HL-60 (cell line): ENCODE measurements at places on chromosomes 11 and 22.

DNA sequence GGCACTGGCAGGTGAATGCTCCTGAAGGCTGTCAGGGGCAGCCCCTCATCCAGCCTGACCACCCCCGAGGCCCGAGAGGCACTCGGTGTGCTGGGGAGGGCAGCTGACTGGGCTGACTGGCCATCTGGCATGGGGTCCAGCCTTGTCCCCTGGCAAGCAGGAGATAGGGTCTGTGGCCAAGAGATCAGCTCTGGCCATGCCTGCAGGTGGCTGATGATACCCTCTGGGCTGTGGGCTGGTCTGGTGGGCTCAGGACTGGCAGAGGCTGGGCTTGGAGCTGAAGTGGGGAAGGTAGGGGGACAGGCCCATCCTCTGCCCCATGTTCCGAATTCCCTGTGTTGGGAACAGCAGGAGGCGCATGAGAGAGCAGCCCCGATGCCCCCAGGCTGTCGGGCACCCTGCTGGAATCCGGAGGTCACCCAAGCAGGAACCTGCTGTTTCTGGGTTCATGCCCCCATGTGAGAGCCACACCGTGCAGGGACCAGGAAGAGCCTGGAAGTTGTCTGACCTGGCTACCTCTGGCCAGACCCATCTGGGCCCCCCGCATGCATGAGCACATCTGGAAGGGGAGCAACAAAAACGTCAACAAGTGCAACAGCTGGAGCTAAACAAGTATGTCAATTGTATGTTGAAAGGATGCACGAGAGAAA lies 527.0 kb downstream of the TBC1D22A start:
- no peak for DNase-seq

- DNase-seq, result no peak
These were observed 12.7 kb downstream of the GTPBP1 start for GRCh38 chr22:38718414-38718813.

DNA sequence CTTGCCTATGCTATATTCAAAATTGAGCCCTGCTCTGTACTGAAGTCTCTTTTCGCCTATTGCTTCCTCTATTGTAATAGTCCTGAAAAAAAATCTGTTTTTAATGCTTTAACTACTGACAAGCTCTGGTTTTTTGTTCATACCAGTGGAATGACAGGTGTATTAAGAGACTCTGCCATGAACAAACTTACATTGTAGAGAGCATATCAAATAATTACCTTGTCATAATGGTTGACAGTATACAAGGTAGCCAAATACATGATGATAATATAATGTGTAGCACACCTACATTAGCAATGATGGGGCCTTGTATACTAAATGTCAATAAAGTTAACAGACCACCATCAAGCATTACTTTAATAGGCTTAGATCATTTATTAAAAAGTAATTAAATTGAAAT lies 175.0 kb downstream of the DYNC2H1 start:
- no peak for DNase-seq

DNA sequence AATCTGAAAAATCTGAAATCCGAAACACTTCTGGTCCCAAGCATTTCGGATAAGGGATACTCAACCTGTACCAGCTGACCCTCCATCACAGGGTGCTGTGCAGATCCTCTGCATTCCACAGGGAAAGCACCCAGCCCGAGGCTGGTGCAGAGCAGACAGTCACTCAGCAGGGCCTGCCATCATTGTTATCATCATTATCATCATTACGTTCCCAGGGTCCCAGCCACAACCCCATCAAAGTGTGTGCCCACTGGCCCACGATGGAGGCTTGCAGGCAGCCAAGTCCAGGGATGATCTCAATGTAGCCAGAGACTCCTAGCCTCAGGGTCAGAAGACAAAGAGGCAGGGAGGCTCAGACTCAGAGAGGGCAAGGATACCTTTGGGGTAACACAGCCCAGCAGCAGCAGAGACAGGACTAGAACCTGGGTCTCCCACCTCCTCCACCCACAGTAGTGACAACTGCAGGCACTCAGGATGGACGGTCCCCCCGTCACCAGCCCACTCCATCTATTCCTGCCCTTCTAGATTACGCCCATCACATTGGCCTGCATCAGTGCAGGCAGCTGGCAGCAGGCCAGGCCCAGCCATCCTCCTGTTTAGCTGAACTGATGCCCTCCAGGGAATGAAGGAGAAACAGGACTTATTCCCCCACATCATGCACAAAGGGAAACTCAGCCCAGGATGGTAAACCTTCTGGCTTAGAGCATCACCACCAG lies 10.3 kb downstream of the GAL3ST1 start:
- DNase-seq, result no peak

DNA sequence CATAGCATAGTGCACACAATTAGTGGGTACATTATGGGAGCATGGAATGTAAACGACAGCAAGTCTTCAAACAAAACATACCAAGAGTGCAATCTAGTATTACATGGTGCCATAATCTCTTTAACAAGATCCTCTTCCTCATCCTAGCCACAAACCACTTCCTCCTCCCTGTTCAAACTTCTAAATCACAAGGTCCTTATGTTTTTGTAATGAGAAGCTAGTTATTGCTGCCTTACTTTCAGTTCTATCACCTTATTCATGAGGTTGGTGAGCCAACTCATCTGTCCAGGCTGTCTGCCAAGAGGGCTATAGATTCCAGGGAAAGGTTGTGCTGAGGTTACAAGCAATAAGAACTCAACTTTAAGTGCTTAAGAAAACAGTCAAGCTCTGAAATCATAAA lies 195.4 kb upstream of the ARHGAP20 start:
- DNase-seq, result peak; percentile 46

GRCh38 chr22:49827271-49827852 lies 311 bp downstream of the BRD1 start:
- DNase-seq, result no peak

DNA sequence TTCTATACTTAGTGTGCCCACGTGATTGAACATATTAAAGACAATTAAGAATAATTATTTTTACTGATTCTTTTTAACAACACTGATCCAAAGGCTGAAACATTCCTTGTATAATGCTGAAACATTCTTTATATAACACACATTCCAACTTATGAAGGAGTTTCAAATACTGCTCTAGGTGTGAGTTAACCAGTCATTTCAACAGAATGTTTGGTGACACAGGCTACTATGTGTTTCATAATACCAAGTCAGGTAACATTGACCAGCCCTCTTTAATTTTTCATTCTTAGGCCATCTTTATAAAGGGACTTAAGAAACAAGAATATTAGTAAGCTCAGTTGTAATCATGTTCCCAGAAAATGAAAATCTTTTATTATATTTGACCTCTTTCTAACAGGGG lies 136.6 kb downstream of the ELP4 start:
- no peak for DNase-seq
